ENCODE measurements at places on chromosomes 12 and 14.
A peak's percentile ranks its signal among the peaks of the same experiment; 100 is the strongest.

DNA sequence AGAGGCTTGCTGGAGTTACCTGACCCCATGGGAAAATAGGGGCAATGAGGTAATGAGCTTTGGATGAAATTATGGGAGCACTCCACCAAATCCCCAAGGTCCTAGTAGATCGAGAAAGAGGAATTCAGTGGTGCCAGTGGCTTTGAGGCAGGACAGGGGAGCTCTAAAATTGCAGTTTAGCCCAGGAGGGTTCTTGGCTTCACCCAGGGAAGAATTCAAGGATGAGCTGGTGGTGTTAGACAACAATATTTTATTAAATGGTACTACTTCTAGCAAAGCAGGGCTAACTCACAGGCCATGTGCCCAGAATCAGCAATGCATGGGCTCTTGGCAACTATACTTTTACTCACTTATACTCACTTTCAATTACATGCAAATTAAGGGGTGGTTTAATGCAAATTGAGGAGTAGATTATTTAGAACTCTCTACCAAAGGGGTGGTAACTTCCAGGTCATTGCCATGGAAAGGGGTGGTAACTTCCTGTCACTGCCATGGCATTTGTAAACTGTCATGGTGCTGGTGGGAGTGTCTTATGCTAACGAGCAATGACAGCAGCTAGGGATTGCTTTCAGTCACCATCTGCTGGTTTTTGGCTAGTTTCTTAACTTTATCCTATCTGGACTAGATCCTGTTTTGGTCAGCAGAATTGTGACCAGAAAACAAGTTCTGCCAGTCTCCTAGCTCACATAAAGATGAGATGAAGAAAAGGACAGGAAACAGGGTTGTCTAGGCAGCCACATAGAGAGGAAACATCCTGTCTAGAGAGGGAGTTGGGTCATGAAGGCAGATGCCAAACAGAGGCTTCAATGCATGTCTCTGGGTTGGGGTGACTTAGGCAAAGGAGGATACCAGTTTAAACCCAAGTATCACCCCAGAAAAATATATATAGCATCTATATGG, 64.7 kb downstream of the ZNF641 start:
- no peak for DNase-seq

- DNase-seq, result no peak
Measured at GRCh38 chr12:107356266-107356936, 263.1 kb upstream of the CRY1 start.

DNA sequence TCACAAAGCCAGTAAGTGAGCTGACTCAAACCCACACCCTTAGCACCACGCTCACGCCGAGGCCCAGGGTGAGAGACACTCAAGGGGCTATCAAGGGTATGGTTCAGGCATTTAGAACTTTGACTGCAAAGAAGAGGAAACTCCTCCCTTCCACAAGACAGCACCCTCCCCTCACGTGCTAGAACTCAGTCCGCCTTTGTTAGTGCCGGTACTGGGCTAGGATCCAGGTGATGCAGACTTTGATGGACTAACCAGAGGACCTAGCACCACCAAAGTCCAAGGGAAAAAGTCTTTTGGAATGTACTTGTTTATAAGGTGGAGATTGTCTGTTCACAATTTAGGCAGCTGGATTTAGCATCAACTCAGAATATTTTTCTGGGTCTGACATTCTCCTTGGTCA, 33.7 kb downstream of the VWF start:
- DNase-seq, result no peak

DNA sequence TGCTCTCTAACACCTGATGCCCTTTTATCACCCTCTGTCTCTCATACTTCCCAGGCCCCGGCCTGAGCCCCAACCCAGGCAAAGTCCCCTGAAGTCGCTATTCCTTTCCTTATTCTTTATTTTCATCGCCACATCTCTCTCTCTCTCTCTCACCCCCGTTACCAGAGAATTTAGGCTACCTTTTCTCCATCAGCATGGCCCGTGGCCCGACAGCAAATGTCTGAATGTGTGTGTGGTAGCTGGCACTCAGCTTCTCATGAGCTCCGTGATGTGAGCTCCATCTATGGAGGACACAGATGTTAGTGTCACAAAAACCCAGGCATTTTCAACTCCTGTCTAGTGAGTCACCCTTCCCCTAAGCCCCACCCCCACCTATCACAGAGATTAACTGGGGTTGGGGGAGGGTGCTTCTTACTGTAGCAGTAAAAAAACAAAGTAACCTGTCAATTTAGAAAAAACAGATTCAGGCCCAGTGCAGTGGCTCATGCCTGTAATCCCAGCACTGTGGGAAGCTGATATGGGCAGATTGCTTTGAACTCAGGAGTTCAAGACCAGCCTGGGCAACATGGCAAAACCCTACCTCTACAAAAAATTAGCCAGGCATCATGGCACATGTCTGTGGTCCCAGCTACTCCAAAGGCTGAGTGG, 53.8 kb downstream of the VCPKMT start:
- peak; percentile 82 for DNase-seq

- DNase-seq, result no peak
Measured at GRCh38 chr12:29374913-29375312, 6.1 kb downstream of the ERGIC2 start.

DNA sequence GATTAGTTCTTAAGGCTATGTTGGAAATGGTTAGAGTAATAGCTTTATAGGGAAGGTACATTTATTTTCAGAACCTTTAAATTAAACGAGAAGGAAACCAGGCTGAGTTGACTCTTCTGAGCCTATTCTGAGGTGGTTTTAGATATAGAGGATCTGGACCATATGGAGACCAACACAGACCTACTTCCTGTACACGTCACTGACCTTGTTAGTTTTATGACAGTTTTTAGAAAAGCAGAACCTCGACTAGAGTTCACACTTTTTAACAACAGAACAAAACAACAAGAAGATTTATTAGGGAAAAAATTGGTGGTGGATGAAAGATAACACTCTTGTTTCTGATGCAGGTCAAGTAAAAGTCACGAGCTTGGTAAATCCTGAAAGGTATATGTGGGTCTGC, 107.1 kb downstream of the NPAS3 start:
- no peak for DNase-seq

- DNase-seq, result no peak
Measured at GRCh38 chr12:89706551-89706950, 2.1 kb downstream of the ATP2B1 start.

GRCh38 chr12:132665794-132666193, 21.3 kb downstream of the POLE start:
- DNase-seq, result no peak

DNA sequence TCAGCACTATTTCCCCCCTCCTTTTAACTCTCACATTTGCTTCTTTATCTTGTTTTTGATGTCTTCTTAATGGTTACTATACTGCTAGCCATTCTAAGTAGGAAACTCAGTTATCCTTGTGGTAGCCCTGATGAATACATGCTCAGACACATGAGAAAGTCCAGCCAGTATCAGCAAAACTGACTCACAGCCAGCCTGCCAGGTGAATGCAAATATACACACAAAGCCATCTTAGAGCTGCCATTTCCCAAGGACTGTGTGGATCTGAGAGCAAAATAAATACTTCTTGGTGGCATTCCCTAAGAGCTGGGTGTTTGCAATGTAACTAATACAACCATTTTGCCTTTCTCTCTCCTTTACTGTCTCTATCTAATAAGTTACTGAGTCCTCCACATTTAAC, 455.2 kb downstream of the CCER1 start:
- DNase-seq, result no peak

- DNase-seq, result no peak
Measured at GRCh38 chr12:75086091-75087038, 123.3 kb downstream of the KCNC2 start.

DNA sequence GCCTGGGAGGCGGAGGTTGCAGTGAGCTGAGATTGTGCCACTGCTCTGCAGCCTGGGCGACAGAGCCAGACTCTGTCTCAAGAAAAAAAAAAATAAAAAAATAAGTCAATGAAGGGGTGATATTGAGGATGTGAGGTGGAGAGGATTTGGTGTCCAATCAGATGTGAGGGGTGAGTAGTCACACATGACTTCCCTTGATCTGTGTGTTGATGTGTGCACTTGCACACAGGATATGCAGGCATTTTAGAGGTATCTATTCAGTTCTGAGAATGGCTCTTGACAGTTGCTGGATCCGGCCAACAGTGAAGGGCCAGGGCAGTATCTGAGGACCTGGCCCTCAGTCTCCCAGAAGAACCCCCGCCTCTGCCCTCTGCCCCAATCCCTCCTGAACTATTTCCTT, 7.8 kb upstream of the SP7 start:
- DNase-seq, result no peak

GRCh38 chr12:40263616-40264409, 39.0 kb downstream of the LRRK2 start:
- no peak for DNase-seq

- peak; percentile 39 for DNase-seq
Measured at GRCh38 chr14:61296719-61297502, 15.8 kb upstream of the TMEM30B start.

GRCh38 chr14:73003681-73004080, 23.2 kb downstream of the ZFYVE1 start:
- DNase-seq, result no peak

DNA sequence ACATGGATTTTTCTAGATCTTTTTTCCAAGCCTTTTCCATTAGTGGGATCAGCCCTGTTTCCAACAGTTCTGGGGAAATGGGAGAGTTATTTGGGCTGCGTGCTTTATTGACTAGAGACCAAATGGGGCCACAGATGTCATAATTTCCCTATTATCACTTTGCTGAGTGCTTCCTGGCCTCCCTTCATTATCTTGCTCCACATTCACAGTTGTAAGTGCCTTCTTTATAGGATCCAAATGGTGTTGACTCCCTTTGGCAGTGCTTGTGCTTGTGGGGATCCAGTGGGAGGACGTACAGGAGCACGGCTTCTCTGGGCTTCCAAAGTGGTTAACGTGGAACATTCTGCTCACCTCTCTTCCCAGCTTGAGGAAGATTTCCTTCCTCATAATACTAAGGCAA, 141.0 kb upstream of the RMST start:
- no peak for DNase-seq

DNA sequence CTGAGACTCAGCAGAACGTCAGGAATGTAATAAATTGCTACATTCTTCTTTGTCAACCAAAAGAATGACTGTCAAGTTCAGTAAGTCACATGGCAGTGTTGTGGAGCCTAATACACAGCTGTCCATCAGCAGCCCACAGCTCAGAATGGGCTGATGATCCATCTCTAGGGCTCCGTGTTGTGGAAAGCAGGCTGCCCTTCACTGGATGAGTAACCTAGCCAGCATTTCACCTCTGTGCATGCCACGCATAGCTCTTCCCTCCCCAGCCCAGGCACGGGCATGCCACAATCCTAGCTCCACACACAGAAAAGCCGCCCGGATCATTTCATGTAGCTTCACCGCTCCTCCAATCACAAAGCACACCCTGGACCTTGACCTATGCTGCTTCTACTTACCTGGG, 878.0 kb upstream of the TMEM132C start:
- DNase-seq, result no peak

DNA sequence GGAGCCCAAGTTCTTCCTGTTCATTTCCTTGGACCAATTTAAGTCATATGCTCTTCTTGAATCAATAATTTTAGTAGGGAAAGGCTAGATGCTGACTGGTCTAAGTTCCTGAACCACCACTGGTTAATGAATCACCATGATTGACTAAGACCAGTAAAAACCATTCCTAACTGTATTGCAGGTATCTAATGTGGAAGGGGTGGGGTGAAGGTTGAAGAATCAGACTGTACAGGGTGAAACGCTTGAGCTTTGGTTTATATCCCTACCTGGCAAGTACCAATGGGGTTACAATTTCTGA, 100.1 kb downstream of the DYRK2 start:
- DNase-seq, result no peak

DNA sequence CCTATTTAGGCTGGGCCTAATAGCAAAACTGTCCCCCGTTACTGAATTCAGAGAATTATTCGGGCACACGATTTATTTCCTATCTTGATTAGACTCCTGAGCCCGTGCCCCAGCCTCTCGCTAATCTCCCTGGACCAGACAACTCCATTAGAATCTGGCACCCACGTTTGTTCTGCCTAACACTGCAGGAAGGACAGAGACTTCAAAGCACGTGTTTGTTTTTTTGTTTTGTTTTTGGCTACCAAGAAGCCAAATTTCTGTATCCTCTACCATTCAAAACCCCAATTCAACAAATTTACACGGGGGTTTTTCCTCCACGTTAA, 4.8 kb downstream of the USP44 start:
- no peak for DNase-seq

DNA sequence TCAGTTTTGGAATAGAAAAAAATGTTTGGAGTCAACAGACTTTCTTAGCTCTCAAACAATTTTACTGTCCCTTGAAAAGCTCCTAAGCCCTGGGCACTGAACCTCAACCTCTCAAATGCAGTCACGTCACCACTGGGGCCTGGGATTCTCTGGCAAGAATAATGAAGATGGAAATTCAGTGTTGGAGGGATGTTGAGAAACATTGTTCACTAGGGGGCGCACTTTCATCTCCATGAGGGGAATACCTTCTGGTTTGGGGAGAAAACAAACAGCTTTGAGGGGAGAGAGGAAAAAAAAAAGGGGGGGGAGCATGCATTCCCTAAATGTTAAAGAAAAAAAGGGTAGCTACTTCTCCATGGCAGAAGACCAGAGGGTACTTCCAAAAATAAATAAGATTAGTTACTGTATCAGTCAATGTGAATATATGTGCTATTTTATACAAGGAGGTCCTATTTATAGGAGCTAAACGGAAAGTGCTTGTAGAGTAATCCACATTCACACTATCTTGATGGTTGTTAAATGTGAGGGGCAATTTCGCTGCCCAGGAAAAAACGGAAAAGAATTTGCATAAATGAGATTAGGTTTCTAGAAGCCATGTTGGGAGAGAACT, 5.8 kb upstream of the TBPL2 start:
- DNase-seq, result peak; percentile 81

DNA sequence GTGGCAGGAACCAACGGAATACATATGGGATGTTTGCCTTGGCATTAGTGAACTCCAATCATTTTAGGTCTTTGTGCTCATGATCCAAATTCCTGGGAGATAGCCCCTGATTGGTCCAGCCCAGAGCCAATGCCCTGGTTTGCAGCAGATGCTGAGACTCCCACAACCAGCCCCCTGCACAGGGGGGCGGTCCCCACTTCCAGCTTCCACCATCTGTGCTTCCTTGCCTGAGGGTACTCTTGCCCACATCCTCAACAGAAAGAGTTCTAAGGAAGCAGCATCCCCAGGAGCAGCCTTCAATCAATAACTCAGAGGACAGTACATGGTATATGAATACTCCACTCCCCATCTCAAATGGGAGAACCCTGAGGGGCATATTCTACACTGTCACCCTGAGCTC, 39.7 kb upstream of the FICD start:
- DNase-seq, result no peak

DNA sequence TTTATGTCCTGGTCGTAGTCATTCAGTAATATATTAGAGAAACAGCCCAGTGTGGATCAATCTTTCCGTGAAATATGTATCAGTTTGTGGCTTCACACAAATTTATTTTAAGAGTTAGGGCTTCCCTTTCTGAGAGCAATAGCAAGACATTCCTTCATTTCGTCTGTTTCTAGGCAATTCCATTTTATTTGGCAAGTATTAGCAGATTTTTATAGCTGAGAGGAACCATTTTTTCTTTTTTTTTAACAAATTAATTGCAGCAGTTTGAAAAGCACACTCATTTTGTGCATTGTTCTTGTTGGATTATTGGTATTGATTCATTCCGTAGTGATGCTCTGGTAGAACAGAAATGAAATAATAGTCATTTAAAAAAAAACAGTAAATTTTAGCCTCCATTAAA, 132.9 kb downstream of the SRGAP1 start:
- no peak for DNase-seq

- DNase-seq, result peak; percentile 90
Measured at GRCh38 chr14:55051423-55052268, at the start of gene MAPK1IP1L. Gene MAPK1IP1L (plus strand): TSS chr14:55051647. CDS start chr14:55061684, 10,037 bp downstream.

Data from K562 (cell line).